SHP77 treated with DMSO at 0.1 percent for 48 hours (cell line): ENCODE measurements at places on chromosomes 11 and 22.

DNA sequence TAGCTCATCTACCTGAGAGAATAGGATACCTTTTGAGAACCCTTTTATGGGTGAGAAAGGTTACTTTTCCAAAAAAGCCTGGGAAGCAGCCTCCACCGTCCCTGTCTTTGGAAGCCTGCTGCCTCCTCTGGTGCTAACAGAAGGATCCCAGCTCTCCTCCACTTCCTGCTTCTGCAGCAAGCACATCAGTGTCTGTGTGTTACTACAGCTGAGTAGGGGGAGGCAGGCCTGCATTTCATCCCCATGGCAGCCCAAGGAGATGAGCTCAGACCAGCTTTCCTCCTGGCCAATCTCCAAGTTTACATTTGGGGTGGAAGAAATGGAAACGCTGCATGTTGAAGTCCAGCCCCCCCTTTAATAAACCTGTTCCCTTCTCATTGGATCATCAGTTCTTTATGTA lies 7.4 kb upstream of the CCDC34 start:
- DNase-seq, result no peak

DNA sequence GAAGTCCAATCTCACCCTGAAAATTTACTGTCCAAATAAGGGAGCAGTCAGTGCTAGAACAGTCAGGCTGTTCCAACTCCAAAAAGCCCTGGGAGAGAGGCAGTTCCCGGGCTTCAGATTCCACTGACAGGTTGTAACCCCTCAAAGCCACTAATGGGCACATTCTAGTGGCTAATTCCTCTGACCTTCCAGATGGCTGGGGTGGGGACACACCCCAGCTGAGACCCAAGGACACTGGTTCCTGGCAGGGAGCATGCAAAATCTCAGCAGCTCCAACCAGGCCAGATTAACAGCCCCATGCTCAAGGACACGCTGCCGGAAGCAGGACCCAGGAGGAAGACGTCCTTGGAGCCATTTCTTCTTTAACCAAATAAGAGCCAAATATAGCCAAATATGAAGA lies 92.7 kb downstream of the RPL27A start:
- no peak for DNase-seq

- DNase-seq, result no peak
These were observed 3.3 kb upstream of the E2F8 start for GRCh38 chr11:19244084-19244483.

- no peak for DNase-seq
These were observed 12.7 kb downstream of the SERPING1 start for GRCh38 chr11:57610170-57610569.

DNA sequence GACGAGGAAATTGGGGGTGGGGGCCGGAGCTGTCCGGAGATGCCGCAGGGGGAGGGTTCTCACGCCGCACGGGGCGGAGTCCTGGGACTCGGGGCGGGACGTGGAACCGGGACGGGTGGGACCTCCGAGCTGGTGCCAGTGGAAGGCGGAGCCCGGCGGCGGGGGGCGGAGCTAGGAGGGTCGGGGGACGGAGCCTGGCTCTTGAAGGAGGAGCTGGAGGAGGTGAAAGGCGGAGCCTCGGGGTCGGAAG lies 271 bp downstream of the FKBP2 start:
- peak; percentile 85 for DNase-seq

DNA sequence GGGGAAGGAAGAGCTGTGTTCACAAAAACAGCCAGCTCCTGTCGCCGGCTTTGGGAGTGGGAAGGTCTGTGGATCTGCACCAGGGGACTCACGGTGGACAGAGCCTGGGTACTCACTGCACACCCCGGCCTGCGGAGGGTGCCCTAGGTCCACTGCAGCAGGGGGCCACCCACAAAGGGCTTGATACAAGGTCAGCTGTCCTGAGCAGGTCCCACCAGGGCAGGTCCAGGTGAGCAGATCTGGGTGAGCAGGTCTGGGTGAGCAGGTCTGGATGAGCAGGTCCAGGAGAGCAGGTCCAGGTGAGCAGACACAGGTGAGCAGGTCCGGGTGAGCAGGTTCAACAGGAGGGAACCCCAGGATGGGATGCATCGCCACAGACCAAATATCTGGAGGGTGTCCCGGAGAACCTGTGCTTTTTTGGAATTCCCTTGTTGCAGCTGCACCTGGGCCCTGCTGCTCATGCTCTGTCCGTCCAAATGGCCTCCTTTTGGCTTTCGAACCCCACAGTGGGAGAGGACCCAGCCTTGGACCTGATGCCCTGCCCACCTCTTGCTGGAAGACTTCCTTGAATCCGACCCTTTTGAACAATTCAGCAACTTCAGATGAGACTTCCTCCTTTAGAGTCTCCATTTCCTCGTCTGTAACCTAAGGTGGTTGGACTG lies 485.3 kb downstream of the TBC1D22A start:
- no peak for DNase-seq

DNA sequence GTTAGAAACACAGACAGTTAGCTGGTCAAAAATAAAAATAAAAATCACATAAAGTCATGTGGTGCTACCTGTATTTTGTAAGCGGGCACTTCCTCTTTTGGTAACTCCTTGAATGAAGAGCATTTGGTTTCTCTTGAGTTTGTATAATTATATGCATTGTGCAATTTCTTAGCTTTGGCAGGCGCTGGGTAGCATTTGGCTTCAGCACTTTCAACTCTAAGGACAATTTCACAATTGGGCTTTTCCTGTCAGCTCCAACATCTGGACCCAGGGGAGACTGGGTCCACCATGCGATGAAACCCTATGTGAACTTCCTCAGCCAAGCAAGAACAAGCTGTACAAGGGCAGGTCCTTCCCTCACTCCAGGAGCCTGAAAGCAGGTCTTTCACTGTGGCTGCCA lies 169.1 kb downstream of the RRAS2 start:
- no peak for DNase-seq

GRCh38 chr11:78039919-78040671 lies 17.0 kb upstream of the KCTD14 start:
- DNase-seq, result peak; percentile 82

- no peak for DNase-seq
These were observed 86.6 kb downstream of the CLPB start for GRCh38 chr11:72347691-72348090.

DNA sequence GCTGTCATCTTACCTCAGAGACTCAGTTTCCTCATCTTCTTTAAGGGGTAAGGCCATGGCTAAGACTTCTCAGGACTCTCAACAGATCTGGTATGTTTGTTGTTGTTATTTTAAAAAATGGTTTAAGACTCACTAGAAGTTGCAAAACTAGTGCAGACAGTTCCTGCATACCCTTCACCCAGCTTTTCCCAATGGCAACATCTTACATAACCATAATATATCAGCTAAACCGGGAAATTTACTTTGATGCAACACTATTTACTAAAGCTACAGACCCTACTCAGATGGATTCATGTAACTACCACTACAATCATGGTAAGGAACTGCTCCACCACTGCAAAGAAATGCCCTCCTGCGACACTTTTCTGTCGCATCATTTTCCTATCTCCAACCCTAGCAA lies 20.4 kb downstream of the LGR4 start:
- no peak for DNase-seq

- DNase-seq, result no peak
These were observed at the start of gene VPREB3 for GRCh38 chr22:23754220-23754919. TSS of gene VPREB3 (minus strand) at chr22:23754425. CDS start at chr22:23754363, 62 bp downstream.

DNA sequence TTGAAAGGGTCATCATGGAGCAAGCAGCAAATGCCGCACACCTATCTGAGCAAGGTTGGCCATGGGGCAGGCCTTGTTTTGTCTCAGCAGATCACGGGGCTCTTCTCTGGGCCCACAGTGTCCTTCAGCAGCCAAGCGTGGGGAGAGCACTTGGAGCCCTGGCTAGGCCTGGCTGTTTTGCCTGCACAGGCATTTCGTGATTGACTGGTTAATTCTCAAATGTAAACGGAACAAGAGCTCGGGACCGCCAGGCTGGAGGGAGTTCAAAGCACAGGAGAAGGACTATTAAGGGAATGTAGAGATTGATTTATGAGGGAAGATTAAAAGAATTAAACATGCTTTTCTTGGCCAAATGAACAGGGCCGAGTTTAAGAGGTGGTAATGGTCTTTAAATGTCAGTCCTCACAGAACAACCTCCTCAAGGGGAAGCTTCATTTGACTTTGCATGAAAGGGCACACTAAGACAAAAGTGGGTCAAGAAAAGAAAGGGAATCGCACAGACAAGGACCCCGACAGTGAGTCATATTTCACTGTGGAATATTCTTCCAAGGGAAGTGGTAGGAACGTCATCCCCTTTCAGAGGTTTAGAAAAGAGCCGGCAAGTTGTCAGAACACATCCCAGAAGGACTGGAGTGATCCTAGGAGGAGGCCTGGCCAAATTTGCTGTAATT lies 20.7 kb downstream of the SPON1 start:
- no peak for DNase-seq

- DNase-seq, result no peak
These were observed 6.9 kb downstream of the DPAGT1 start for GRCh38 chr11:119094816-119095065.

DNA sequence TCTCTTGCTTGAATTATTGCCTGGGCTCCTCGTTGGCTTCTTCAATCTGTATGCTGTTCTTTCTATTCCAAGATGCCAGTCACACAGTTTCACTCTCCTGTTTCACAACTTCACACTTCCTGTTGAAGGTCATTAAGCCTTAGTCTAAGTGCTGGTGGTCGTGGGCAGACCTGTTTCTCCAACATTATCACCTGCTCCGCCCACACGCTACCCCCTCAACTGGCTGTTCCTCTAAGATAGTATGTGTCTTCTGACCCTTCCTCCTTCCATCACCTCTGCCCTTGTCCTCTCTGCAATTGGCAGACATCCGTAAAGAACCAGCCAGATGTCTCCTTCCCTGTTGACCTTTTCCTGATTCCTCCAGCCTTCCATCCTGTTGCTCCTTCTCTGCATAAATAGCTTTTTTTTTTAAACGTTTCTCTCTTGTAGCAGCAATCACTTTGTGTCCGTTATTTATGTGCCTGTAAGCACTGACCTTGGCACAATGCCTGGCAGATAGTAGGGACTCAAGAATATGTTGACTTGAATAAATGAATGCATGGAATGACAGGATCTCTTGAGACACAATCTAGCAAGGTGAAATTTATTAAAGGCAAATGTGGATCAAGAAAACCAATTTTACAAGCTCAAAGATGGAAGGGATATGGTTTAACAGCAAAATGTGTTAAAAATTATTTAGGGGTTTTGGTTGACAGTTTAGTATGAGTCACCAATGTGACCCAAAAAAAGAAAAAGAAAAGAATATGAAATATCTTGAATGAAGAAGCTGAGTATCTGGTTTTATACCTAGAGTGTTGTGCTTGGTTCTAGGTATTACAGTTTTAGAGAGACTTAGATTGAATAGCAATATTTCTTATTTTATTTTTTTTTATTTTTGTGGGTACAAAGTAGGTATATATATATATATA lies 12.6 kb downstream of the DIXDC1 start:
- no peak for DNase-seq

DNA sequence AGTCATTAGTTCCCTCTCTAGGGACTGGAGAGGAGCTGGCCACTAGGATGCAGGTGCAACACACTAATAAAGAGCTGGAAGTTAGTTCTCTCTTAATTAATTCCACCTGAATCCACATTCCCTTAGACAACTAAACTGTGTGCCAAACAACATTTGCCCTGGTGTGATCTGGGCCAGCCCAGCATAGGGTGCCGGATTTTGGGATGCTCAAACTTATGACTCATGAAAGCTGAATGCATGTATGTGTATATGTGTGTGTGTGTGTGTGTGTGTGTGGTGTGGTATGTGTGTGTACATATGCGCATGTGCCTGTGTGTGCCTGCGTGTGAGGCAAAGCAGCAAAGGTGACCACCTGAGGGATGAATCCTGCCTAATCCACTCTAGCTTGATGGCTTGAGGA lies 110.7 kb downstream of the EHF start:
- no peak for DNase-seq
